Stimulated activated CD8-positive, alpha-beta memory T cell treated with anti-CD3 and anti-CD28 coated beads, Interleukin-15, amount 100 ng/mL, for 48 hours (primary cell): ENCODE measurements at places on chromosomes 3 and 15.

- DNase-seq = no peak
These were observed 22.1 kb downstream of the CCDC191 start for GRCh38 chr3:114034211-114034610.

DNA sequence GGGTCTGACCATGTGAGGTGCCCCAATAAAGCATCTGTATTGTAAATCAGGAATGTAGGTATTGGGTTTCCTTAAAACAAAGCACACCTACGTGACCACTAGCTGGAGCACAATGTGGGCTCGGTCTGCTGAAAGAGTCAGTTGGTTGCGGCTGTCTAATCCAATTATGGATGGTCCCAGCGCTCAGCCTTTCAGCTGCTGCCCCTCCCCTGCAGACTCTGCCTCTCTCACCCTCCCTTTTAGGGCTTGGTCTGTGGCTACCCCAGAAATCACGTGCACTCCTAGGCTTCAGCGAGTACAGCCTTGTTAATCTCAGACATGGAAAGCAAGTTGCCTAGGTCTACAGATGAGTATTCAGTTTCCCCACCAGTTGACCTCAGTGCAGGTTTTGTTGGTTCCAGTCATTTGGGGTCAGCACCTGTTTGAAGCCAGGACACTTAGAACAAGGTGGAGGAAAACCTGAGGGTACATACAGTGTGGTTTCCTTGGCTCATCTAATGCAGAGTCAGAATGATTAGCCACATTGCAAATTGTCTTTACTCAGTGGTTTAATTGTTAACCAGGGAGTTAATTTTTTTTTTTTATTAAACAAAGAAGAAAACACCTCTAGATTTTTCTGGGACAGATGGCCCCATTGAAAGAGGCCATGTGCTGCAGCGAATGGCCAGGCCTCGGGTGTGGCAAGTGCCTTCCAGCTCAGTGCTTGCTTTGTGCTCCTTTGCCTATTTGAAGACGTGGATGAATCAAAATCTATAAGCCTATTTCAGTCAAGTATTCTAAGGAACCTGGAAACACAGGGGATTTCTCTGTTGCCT, 137.7 kb downstream of the IGF1R start:
- no peak for DNase-seq

GRCh38 chr15:92899601-92899947, 550 bp upstream of the CHD2 start:
- DNase-seq = no peak

DNA sequence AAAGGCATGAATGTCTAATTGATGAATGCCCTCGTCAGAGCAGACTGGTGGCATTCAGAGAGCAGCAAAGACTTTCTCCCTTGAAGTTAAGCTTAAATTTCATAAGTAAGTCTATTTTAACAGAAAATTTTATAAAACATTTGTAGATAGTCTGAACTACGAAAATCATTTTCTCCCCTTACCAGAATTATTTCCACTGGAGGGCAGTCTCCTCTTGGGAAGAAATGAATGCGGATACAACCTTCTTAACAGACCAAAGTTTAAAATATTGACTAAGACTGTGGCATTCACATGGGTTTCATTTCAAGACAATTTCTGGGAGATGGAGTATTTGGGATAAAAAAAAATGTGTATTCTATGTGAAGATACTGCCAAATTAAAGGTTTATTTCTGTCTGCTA, 669.0 kb downstream of the FHIT start:
- no peak for DNase-seq

GRCh38 chr3:108718454-108718853, 38.8 kb downstream of the RETNLB start:
- no peak for DNase-seq

- no peak for DNase-seq
These were observed 198.6 kb upstream of the BCL6 start for GRCh38 chr3:187943677-187944389.

- DNase-seq = no peak
These were observed 26.3 kb downstream of the ABCC5 start for GRCh38 chr3:183991403-183991802.

GRCh38 chr3:2790266-2790815, 319.8 kb downstream of the IL5RA start:
- no peak for DNase-seq

DNA sequence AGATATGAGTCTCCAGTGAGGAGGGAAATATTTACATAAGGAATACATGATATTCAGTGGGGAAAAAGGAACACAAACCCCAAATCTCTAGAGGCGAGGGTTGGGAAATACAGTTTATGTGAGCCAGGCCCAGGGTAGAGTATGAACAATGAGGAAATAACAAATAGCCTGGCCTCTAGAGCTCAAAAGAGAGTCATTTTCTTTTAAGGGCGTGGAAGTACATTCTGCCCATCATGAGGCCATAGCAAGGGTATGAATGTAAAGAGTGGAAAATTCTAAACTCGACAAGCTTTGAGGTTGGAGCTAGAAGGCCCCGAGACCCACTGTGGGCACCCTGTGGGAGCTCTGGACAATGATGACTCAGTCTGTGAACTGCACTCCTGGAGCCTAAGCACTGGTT, 27.8 kb upstream of the IGF2BP2 start:
- DNase-seq = no peak

DNA sequence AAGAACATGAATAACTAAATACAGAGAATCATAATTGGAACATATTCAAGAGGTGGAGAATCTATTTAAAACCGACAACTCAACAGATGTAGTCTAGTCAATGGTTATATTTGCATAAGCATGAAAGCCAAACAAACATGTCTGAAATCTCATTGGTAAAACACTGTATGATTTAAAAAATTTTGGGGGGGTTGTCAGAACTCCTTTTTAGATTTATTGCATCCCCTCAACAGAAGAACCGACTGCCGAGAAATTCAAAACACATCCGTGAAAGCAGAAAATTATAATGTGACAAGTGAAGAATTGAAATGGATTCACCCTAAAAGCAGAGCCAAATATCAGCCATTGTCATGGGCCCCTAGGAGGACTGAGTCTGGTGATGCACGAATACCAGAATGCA, 633.4 kb upstream of the KCNMB2 start:
- DNase-seq = no peak

GRCh38 chr3:195863121-195864061, 45.0 kb downstream of the TNK2 start:
- peak; percentile 60 for DNase-seq

GRCh38 chr3:156819842-156820691, 6.1 kb upstream of the LEKR1 start:
- DNase-seq = no peak

- DNase-seq = no peak
These were observed 78.2 kb downstream of the NR2F2 start for GRCh38 chr15:96408591-96409183.

- no peak for DNase-seq
These were observed 637.1 kb downstream of the MAGI1 start for GRCh38 chr3:65401359-65402305.

DNA sequence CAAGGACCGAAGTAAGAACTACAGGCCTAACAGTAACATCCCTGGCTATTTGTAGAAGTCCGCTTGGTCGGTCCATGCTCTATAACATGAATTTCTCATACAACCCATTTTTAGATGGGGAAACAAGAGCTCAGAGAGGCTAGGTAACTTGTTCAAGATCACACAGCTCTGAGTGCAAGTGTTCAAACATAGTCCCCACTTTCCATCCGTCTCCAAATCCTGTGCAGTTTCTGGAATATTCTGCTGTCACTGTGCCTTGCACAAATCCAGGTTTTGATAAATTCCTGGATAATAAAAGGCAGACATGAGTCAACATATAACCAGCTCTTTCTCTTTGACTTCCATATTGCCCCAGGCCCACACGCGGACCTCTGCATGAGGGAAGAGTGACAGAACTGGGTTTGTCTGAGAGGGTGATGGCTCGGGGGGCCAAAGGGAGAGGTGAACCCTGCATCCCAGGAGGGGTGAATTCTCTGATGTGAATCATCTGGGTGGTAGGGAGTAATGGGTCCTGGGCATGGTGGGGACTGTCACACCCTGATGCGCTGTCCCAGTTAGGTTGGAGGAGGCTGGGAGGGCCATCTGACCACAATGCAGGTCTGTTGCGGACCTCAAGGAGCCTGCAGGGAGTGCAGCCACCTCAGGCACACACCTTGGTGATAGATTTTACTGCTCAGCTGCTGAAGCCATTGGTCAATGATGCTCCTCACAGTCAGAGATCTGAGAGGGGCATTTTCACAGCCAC, 162.2 kb downstream of the SMAD6 start:
- no peak for DNase-seq

DNA sequence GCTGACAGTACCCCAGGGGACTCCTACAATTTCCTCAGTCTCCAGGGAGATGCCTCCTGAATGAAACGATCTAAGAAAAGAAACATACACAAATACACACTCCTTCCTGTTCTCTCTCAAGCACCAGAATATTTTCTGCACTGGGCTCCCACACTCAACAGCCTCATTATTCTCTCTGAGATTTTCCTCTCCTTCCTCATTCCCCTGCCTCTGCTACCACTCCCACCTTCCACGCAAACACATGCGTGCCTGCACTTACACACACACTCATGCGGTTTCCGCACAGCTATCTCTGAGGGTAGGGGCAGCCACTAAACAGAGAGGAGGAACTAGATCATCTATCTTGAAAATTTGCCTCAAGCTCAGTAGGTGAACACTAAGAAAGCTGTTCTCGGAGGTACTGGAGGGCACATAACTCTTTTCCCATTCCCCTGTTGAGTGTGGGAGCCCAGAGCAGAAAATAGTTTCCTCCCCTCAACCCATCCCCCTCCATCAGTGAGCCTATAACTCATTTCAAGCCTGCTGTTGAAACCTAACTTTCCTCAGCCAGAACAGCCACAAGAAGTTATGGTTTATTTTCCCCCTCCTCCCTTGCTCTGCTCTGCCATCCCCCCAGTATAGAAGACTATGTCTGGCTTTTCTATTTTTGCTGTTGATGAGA, 30.5 kb upstream of the TIPARP start:
- peak; percentile 25 for DNase-seq

- no peak for DNase-seq
These were observed 567.9 kb upstream of the GBE1 start for GRCh38 chr3:82329300-82329699.

DNA sequence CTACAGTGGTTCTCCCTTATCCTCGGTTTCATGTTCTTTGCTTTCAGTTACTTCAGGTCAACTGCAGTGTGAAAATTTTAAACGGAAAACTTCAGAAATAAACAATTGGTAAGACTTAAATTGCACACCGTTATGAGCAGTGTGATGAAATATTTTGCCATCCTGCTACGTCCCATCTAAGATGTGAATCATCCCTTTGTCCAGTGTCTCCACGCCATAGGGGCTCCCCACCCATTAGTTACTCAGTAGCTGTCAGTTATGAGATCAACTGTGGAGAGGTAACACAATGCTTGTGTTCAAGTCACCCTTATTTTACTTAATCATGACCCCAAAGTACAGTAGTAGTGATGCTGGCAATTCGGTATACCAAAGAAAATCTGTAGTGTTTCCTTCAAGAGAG, 47.4 kb downstream of the TJP1 start:
- DNase-seq = no peak

DNA sequence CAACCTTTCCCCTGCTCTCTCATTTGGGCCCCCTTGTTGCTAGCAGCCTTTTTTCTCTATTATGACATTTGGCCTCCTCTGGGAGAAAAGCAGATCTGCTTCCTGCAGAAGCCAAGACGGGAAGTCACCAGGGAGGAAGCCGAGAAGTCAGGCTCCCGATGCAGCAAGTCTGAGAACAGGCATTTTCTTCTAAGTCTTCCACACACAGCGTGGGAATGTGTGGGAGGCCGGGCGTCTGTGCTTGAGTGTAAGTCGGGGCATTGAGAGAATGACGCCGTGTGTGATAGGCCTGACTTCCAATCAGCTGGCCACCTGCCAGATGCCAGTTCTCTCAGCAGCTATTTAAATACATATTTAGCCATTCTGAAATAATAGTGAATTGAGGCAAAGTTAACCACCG, 75.8 kb upstream of the FAM98B start:
- no peak for DNase-seq

DNA sequence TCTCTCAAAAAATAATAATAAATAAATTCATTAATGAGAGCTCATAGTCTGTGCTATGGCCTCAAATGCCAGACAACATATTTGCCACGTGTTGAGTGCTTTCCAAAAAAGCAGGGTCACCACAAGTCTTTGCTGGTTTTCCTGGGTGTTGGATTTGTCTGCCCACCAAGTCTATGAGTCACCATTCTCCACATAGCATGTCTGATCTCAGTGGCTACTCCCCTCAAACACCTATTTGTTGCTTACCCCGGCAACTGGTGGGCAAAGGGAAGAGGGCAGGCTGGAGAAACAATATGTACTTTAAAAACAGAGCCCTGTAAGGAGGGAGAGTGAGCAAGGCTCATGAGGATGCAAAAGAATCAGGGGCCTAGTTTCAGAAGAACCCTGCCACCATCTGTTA, 120.0 kb upstream of the ARRDC4 start:
- no peak for DNase-seq

DNA sequence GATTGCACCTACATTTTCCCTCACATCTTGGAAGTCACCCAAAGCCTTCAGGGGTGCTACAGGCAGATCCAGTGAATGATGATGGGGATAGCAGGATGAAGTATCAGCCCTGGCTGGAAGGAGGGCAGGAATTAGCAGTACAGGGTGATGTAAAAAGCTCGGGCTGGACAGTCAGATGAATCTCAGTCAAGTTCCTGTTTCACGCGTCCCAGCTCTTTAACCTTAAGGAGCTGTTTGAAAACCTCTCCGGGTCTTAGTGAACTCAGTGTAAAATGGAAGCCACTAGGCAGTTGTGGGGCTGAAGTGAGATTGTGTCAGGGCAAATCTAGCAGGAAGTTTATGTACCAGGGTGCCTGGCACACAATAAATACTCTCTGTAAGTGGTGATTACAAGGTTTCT, 166.4 kb upstream of the PROK2 start:
- DNase-seq = no peak

DNA sequence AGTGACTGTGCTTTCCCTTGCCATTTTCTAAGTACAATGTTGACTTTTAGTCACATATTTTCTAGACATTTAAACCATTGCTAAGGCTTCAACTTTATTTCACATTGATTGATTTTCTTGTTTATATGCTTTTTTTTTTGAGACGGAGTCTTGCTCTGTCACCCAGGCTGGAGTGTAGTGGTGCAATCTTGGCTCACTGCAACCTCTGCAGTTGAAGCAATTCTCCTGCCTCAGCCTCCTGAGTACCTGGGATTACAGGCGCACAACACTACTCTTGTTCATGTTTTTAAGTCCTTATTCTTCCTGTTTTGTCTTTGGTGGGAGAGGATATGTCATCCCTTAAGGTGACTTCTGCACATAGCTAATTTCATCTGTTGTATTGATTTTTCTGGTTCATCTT, 74.9 kb upstream of the LRRFIP2 start:
- DNase-seq = no peak

GRCh38 chr3:187257992-187258692, 33.4 kb downstream of the MASP1 start:
- no peak for DNase-seq

DNA sequence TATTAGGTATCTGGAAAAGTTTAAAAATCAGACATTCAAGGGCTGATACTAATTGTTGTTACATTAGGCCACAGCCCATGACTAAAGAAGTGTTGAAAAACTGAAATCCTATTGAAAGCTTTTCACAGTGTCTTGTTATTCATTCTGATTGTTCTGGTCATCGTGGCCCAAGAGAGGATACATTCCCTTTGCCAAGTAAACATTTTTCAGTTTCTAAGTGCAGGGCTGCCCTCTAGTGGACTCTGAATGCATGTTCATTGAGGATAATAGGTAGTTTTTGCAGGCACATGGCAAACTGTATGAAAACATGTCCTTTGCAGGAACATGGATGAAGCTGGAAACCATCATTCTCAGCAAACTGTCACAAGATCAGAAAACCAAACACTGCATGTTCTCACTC, 181.1 kb downstream of the MYRIP start:
- DNase-seq = no peak
